ENCODE measurements at places on chromosomes 3 and 15. TPM values are rescaled to one million over a fixed set of nuclear protein-coding genes. Genes with fewer than 3 reads are reported as not detected.

The P2RY13 gene
- not detected for total RNA-seq

The MST1 gene
- 1.8 TPM for total RNA-seq

The CHRM5 gene
- 0.02 TPM for total RNA-seq

The UBXN7 gene
- total RNA-seq = 8.8 TPM

The TMCO5A gene
- not detected for total RNA-seq

The CEP97 gene
- total RNA-seq = 5.4 TPM

The CYP8B1 gene
- total RNA-seq = not detected

Data from A549 treated with CORT108297 at 1 μM for 4 hours (cell line).